Cerebellar cortex (tissue), 1 donor: ENCODE measurements at places on chromosomes 5 and 9.

DNA sequence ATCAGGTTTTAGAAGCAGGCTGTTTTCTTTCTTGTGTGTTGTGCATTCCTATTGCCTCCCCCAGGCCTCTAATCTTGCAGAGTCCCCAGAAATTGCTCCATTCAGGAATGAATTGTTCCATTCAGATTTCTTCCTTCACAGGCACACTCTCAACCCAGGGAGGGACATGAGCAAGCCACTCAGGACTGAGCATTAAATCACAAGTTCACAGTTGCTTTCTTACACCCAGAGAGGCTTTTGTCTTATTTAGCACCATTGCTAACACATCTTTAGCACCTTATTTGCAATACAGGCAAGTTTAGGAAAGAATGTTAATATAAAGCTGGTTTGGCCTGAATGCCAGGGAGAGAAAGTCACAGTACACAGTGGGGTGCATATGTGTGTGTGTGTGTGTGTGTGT lies 221.4 kb downstream of the RAB3C start:
- no peak for DNase-seq

DNA sequence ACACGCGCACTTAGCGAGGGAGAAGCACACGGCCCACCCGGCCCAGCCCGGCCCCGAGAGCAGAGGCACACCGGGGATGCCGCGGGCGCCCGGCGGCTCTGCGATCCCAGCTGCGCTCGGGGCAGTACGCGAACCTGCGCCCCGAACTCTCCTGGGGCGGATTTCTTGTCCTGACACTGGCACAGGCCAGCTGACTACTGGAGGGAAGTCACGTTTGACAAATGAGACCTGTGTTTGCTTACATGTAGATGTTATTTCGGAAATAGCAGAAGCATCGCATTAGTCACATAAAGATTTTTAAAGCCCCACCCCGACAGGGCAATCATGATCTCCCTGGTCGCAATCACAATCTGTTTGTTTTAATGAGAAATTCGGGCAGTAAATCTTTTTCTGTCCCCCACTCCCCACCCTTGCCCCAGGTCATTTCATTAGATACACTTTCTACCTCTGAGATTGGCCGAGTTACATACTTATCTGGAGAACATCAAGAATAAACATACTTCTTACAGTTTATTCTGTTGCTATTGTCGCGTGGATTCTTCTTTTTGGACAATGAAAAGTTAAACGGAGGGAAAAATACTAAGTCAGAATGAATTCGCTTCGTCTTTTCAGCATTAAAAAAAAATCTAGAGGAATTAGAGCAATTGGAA lies 518.9 kb downstream of the CTNND2 start:
- no peak for DNase-seq

DNA sequence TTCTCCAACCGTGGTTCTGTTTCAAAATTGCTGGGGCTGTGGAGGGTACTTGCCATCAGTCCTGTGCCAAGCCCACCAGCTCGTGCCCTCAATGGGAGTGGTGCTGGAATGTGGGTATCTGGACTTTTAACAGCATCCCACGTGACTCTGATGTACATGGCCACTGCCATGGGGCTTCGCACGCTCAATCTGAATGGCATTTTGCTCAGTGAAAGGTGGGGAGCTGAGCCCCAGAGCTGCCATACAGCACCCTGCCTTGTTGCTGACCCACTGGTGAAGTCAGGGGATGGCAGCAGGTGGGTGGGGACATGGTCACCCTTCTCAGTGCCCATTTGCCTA lies 16.6 kb upstream of the SYNPO start:
- DNase-seq = no peak

GRCh38 chr9:16964228-16964627 lies 93.8 kb upstream of the BNC2 start:
- no peak for DNase-seq

DNA sequence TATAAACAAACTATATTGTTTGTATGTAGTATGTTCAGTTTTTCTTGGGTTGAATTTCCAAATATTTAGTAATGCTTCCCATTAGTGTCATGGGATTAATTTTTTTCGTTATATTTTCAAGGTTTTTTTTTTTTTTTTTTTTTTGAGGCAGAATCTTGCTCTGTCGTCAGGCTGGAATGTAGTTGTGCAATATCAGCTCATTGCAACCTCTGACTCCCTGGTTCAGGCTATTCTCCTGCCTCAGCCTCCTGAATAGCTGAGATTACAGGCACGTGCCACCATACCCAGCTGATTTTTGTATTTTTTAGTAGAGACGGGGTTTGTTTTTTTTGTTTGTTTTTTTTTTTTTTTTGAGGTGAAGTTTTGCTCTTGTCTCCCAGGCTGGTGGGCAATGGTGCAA lies 10.6 kb downstream of the DDX46 start:
- DNase-seq = no peak
